Dorsolateral prefrontal cortex (tissue), 122 donors: ENCODE measurements at places on chromosomes 12 and 14.

- DNase-seq, result no peak
These were observed 13.5 kb downstream of the PHLDA1 start for GRCh38 chr12:76018111-76018510.

DNA sequence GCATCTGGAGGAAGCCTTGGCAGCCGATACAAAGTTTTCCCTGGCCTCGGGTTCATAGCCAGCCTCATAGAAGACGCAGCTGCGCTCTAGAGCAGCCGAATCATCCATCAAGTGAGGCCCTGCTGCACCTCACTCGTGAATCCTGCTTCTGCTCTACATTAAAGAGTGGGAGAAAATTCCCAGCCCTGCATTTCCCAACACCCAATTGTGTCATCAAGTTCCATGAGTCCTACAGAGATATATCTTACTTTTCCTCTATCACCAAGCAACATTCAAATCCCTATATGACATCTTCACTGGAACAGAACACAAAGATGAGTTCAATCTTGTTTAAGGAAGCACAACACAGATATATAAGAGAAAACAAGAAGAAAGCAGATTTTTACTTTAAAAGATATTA, 139.3 kb downstream of the TTC7B start:
- no peak for DNase-seq

DNA sequence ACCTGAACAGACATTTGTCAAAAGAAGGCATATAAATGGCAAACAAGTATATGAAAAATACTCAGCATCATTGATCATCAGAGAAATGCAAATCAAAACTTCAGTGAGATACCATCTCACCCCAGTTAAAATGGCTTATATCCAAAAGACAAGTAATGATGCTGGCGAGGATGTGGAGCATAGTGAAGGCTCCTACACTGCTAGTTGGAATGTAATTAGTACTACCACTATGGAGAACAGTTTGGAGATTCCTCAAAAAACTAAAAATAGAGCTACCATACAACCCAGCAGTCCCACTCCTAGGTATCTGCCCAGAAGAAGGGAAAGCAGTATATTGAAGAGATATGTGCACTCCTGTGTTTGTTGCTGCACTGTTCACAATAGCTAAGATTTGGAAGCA, 146.1 kb downstream of the TGFB3 start:
- DNase-seq, result no peak

- DNase-seq, result no peak
These were observed 334.4 kb downstream of the ADGRD1 start for GRCh38 chr12:131287938-131288764.

- no peak for DNase-seq
These were observed 124.7 kb downstream of the ZNF664 start for GRCh38 chr12:124097701-124098100.

DNA sequence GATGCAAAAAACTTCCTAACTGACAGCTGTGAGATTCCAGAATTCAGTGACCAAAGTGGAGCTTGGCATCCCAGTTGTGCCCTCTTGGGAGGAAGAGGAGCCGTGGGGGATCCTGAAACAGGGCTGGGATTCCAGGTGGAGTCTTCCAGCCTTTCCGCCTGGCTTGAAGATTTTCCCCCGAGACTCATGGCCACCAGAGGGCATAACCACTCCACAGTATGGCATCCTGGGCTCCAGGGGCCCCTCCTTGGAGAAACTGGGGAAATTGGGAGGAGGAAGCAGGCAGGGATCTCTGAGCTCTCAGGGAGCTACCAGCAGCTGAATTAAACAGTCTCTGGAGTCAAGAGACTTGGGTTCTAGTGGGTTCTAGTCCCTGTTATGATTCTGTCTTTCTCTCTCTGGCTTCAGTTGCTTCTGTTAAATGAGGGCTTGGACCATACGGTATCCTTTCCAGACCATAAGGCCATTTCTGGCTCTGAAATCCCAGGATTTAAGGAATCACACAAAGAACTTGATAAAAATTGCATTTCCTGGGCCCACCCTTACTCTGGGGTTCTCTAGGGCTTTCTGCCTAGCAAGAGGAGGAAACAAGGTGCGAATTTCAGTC, 2.6 kb upstream of the TAMALIN start:
- peak; percentile 79 for DNase-seq

DNA sequence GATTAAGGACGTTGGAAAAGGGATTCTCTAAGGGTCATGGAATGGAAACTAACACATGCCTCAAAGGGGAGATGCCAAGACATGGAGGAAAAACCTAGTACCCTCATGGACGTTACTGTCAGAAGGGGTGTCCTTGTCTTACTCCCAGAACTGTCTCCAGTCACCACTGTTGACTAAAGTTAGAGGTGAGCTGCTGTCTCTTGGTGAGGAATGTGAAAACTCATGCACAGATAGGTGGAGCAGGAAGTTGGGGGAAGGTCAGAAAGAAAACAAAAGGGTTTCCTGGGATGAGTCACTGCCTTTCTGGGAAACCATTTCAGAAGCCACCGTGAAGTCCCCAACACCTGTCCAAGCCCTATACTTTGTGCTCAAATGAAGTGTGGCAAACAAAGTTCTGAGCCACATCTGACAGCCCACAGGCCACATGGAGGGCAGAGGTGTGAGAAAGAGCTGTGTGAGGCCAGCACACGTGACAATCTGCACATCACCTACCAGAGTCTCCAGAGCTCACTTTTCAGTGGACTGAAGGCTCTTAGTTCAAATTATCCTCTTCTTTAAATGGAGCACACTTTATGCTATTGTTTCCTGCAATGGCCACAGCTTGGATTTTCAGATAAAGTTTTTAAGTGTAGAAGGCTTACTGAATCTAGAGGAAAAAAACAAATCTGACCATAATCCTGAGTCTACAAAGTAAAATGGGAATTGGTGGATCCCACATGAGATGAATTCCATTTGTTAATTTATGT, 92.9 kb upstream of the EGLN3 start:
- DNase-seq, result no peak

- DNase-seq, result no peak
These were observed 465.7 kb upstream of the MGAT4C start for GRCh38 chr12:86721713-86722397.

DNA sequence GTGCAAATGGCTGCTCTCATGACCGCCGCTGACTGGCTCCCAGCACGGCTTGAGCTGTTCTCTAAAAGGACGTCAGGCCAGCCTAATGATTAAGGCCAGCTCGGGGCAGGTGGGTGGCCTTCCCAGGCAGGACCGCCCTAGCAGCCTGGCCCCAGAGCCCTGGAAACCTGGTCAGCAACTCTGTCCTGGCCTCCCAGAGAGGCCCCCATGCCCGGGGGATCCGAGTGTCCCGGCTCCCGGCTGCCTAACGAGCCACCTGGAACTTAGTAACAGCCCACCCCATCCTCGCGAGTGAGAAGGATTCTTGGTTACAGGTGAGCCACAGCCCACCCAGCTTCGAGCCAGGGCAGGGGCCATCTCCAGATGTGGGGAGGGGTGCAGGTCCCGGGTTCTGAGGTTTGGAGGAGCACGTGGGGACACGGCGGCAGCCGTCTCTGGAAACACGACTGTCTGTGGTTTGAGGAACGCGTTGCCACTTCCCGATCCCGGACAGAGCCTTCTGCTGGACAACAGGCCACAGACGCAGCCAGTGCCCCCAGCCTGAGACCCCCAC, 73.8 kb upstream of the FBRSL1 start:
- no peak for DNase-seq

GRCh38 chr12:24551163-24551786, 397.6 kb downstream of the BCAT1 start:
- no peak for DNase-seq

DNA sequence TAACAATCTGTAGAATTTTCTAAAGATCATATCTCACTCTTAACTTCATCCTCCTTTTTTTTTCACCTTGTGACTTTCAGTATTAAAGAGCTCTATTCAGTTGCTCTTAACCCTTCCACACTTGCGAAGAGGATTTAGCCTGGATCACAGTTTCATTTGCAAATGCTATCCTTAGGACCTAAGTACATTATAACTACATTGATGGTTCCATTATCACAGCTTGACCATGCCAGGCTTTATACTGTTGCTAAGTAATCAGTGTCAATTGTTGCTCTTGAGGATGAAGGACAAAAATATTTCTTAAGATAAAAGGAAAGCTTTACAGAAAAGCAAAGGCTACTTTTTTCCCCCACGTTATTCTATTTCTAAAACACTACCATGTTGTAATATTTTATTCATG, 122.2 kb downstream of the PDZRN4 start:
- no peak for DNase-seq

DNA sequence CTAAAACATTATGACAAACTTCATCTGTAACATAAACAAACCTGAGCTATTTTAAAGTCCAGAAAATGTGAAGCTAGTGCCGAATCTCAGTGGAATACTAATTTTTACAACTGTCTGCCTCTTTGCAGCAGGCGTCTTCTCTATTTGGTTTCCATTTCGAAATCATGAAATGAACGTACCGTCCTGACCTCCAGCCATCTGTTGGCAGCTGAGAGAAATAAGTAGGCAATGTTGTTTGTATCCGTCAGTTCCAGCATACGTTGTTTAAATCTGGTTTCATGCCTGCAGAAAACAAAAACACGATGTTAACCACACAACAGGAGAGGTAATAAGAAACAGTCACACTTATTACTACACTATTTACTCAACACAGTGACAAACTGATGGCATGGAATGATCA, 54.3 kb upstream of the KCNJ8 start:
- DNase-seq, result no peak

DNA sequence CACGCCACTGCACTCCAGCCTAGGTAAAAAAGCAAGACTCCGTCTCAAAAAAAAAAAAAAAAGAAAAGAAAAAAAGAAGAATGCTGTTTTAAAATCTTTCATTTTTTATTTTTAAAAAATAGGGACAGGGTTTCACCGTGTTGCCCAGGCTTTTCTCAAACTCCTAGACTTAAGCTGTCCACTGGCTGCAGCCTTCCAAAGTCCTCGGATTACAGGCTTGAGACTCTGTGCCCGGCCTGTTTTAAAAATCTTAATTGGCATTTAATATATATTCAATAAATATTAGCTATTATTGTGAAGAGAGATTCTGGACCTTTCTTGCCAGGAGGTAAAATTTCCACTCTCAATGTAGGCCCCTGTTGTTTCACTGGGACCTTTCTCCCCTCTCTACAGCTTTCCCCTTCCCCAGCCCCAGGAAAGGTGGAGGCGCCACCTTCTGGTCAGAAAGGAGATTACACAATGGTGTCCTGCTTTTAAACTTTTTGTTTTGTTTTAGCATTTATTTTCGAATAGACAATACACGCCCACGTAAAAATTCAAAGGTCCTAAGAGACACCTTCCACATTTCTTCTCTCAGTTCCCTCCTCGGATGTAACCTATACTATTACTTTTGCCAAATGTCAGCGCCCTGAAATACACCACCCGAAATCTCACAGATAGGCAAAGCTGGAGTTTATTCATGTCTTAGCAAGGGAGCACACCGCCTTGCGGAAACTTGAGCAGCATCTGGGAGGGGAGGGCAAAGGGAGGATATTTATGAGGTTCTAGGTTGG, 23.8 kb upstream of the PHC1 start:
- no peak for DNase-seq

DNA sequence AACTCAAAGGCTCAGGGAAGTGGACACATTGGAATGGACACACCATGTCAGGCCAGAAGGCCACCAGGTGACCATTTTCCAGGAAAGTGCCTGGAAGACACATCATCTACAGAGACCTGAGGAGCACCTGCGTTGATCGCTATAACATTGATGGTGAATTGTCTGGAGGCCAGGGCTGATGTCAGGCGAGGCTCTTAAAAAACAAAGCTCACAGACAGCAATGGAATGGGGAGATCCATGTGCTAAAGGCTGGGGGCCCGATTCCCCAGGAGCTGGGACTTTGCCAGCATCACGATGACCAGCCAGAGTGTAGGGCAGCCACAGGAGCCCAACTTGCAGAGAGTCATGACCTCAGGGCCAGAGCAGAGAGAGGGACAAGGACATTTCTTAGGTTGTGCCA, 30.3 kb downstream of the DIO3 start:
- no peak for DNase-seq

GRCh38 chr14:65549429-65549828, 136.9 kb downstream of the FUT8 start:
- no peak for DNase-seq

GRCh38 chr12:76144245-76144549, 59.7 kb upstream of the NAP1L1 start:
- DNase-seq, result no peak

GRCh38 chr12:2826721-2827515, 7.9 kb downstream of the NRIP2 start:
- no peak for DNase-seq

DNA sequence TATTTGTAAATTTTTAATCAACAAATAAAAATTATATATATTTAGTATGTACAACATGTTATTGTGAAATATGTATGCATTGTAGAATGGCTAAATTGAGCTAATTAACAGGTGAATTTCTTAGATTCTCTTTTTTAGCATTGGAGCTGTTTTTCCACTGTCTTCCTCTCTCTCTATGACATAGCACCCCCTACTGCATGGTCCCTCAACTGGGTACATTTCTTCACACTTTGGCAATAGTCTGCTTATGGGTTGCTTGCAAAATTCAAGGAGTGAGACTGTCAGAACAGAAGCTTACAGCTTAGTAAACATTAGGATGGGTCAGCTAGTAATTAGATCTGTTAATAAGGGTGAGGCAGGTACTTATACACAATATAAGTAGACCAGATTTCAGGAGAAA, 658.5 kb upstream of the MGAT4C start:
- no peak for DNase-seq

DNA sequence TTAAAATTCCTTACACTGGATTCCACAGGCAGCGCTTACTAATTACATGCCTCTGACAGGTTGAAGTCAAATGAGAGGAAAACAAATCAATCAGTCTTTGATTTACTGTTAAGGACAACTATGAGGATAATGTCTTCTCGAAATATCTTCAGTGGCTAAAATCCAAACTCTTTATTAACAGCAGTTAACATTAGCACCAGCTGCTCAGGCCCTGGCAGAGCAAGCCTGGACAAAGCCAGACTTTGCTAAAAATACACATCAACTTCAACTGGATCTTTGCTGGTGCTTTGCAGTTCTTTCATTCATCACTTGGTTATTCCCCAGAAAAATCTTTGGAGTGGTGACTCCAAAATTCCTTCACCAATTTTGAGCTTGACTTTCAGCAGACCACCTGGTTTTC, 98.7 kb downstream of the HECTD4 start:
- DNase-seq, result no peak

DNA sequence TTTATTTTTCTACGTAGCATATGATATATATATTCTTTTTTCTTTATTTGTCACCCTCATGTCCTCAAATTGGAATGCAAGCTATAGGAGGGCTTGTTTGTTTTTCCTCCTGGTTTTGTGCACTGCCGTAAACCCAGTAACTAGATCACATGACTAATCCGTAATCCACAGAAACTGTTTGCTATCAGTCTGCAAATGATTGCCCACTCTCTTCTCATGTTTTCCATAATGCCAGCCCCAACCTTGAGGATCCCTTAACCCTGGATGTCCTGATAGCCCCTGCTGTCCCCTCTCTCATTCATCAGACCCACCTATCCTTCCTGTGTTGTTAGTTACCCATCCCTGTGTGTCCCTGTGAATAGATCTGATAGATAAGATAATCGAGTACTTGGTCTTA, 94.0 kb downstream of the TSPAN9 start:
- DNase-seq, result no peak
